ENCODE measurements at places on chromosomes 16 and 17.

DNA sequence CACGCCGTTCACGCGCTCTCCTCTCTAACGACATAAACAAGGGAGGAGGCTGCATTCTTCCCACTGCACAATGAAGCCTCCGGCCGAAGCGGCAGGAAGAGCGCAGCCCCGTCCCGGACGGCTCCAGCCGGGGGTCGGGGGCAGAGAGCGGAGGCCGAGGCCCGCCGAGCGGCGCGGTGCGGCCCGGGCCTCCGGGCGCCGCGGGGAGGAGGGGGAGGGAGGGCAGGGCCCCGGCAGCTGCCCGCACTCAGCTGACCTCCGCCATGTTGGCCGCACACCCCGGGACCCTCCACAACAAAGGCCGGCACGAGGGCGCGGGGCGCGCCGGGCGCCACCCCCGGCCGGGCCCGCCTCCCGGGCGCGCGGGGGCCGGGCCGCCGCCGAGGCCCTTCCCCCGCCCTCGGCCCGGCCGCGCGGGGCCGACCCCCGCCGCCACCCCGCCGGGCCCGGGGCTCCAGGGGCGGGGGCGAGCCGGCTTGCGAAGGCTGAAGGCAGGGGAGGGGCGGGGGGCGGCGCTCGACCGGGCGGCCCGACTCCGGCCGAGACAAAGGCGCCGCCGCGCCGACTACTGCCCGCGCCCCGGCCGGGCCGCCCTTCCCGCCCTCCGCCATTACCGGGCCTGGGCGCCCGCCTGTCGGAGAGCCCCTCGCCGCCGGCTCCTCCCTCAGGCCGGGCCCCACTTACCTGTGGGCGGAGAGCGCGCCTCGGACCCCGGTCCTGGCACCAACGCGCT is 527 bp downstream of the SIAH1 start:
- peak; percentile 37 for DNase-seq
- no peaks in the 10 kb centered on the region for H3K27me3 ChIP-seq
- peak overlapping the region; percentile 88 for H3K4me3 ChIP-seq
- H3K27ac ChIP-seq: peak overlapping the region; percentile 78

DNA sequence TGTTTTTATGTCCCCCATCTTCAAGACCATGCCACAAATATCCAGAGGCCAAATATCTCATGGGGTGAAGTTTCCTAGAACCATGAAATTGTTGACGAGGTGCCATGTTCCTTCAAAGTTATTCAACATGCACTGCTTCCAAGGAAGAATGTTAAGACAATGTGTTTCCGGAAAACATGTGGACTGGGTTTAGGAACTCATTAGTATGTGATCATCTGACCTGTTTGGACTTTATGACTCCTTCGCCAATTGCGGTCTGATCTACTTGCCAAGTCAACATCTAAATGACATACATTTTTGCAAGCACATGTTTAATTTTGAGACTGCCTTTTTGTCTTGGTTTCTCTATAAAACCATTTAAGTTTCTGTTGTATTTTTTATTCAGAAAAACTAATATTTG is 234.8 kb downstream of the MAF start:
- peaks cover 8% of the 10 kb centered on the region for H3K4me1 ChIP-seq
- H3K4me3 ChIP-seq: no peak overlapping the region
- no peak for DNase-seq
- no peaks in the 10 kb centered on the region for H3K36me3 ChIP-seq
- no peak overlapping the region for H3K27ac ChIP-seq

GRCh38 chr16:74721716-74722115 is 21.1 kb upstream of the MLKL start:
- no peak overlapping the region for H3K27ac ChIP-seq
- no peaks in the 10 kb centered on the region for H3K36me3 ChIP-seq
- DNase-seq: no peak
- no peak overlapping the region for H3K4me3 ChIP-seq
- no peaks in the 10 kb centered on the region for H3K4me1 ChIP-seq

GRCh38 chr16:31265329-31266245 is 5.8 kb downstream of the ITGAM start:
- peaks cover 45% of the 10 kb centered on the region for H3K4me1 ChIP-seq
- H3K27ac ChIP-seq: peak overlapping the region; percentile 54
- H3K4me3 ChIP-seq: peak overlapping the region; percentile 4
- peaks cover 11% of the 10 kb centered on the region for H3K27me3 ChIP-seq

DNA sequence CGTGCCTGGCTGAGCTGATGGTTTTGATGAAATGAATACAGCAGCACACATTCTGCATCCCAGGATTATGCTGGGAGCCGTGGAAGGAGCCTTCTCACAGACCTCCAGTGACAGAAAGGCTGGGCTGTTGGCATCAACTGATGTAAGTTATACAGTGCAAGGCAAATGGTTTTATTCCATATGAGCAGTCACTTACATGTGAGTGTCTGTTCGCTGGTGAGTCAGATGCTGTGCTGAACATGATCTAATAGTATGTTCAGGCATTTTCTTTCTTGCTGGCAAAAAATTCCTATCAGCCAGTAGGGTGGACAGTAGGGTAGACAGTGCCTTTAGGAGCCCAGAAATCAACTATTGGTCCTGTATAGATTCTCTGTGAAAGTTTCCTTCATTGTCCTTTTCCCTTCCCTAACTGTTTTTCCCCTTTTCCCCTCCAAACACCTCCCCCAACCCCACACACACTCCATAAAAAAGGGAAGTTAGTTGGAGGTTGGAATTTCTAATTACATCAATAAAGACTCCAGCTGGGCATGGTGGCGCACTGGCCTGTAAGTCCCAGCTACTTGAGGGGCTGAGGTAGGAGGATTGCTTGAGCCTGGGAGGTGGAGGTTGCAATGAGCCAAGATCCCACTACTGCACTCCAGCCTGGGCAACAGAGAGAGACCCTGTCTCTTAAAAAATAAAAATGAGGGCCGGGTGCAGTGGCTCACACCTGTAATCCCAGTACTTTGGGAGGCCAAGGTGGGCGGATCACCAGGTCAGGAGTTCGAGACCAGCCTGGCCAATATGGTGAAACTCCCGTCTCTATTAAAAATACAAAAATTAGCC is 36.2 kb downstream of the LDHD start:
- no peaks in the 10 kb centered on the region for H3K27me3 ChIP-seq
- no peak for DNase-seq
- peaks cover 20% of the 10 kb centered on the region for H3K4me1 ChIP-seq
- no peak overlapping the region for H3K27ac ChIP-seq
- peaks cover 14% of the 10 kb centered on the region for H3K36me3 ChIP-seq

- no peak overlapping the region for H3K4me3 ChIP-seq
- no peak overlapping the region for H3K27ac ChIP-seq
- no peak for DNase-seq
These were observed 5.2 kb downstream of the IL34 start for GRCh38 chr16:70651524-70651923.

DNA sequence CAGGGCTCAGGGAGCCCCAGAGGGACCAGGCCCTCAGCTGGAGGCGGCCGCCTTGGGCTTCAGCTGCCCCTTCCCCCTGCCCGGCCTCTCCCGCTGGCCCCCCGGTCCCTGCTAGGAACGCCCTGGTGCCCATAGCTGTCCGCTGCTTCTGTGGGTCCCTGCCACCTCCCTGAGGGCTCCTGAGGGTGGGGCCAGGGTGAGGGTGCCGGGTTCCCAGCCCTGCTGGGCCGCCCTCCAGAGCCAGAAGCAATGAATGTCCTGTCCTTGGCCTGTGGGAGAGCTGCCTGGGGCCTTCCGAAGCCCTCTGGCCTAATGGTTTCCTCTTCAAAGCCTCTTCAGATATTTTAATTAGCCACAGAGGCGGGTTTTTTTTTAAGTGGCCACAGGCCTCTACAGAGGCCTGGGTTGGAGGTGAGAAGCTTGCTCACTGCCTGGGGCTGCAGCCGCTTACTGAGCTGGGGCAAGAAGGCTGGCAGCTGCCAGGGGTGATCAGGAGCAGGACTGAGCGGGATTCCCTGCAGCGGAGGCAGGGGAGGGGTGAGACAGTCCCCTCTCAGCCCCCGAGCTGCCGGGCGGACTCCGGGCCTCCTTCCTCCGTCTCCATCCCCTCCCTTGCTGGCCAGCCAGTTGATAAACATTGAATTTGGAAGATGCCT is 9.9 kb downstream of the CENPX start:
- DNase-seq: no peak
- no peaks in the 10 kb centered on the region for H3K27me3 ChIP-seq
- no peaks in the 10 kb centered on the region for H3K36me3 ChIP-seq
- H3K4me3 ChIP-seq: no peak overlapping the region
- peaks cover 9% of the 10 kb centered on the region for H3K4me1 ChIP-seq
- H3K27ac ChIP-seq: no peak overlapping the region

DNA sequence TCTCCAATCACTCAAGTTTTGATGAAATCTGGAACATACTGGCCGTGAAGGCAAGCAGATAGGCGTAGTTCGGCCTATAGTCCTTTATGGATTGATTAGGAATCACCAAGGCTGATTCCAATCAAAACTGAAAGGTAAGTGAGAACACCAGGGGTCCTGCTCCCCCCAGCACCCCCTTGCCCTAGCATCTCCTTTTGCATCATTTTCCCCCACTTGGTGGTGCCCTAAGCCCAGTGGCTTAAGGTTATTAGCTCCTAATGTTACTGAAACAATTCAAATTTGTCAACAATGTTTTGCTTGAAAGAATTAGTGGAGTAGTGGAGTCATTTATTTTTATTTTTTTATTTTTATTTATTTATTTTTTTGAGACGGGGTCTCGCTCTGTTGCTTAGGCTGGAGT is 4.9 kb downstream of the SLFN14 start:
- no peak overlapping the region for H3K4me3 ChIP-seq
- H3K27me3 ChIP-seq: peaks cover 23% of the 10 kb centered on the region
- H3K36me3 ChIP-seq: no peaks in the 10 kb centered on the region
